ENCODE measurements at places on chromosomes 1 and 21.
A peak's percentile ranks its signal among the peaks of the same experiment; 100 is the strongest.

DNA sequence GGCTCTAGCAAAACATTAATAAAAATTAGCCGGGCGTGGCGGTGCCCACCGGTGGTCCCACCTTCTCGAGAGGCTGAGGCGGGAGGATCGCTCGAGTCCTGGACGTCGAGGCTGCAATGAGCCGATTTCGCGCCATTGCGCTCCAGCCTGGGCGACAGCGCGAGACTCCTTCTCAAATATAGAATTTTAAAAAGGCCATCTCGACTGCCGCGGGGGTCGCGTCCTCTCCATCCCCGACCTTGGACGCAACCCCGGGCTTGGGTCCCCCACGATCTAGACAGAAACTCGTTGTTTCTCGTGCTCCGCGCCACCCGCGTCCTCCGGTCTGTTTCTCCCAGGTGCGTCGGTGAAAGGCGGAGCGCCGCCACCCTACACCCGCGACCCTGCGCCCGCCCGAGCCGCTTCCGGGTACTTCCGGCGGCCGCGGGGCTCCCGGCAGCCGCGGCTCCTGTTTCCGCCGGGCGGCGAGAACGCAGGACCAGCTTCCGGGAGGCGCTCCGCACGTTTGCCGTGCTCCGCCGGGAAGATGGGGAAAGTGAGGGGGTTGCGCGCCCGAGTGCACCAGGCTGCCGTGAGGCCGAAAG, at the start of gene SLX9:
SLX9 (plus strand) TSS at position 498 of the 584 bp plus-strand sequence; CDS start at position 527, 29 bp downstream.
- peak; percentile 67 for DNase-seq

- no peak for DNase-seq
Measured at GRCh38 chr1:163056831-163057230, 12.3 kb upstream of the RGS4 start.

- no peak for DNase-seq
Measured at GRCh38 chr1:171261336-171261735, 13.0 kb downstream of the FMO1 start.

GRCh38 chr21:46087641-46088040, 10.3 kb upstream of the COL6A2 start:
- no peak for DNase-seq

DNA sequence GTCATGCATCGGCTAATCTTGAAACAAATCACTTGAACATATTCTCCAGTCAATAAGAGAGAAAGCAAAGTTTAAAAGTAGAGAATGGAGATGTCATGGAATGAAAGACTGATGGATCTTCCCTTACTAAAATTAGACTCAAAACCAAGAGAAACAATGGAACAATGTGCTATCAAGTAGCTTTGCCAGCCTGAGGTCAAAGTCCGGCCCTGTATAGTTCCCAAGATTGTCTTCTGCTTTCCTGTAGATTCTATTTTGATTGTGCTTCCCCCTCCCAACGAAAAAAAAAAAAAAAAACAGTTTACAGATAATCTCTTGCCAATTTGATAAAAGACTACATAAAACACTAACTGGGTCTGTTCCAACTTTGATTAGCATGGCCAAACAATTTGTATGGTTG, 40.8 kb upstream of the KIRREL1 start:
- no peak for DNase-seq

- no peak for DNase-seq
Measured at GRCh38 chr1:235018161-235018560, 110.5 kb downstream of the TOMM20 start.

DNA sequence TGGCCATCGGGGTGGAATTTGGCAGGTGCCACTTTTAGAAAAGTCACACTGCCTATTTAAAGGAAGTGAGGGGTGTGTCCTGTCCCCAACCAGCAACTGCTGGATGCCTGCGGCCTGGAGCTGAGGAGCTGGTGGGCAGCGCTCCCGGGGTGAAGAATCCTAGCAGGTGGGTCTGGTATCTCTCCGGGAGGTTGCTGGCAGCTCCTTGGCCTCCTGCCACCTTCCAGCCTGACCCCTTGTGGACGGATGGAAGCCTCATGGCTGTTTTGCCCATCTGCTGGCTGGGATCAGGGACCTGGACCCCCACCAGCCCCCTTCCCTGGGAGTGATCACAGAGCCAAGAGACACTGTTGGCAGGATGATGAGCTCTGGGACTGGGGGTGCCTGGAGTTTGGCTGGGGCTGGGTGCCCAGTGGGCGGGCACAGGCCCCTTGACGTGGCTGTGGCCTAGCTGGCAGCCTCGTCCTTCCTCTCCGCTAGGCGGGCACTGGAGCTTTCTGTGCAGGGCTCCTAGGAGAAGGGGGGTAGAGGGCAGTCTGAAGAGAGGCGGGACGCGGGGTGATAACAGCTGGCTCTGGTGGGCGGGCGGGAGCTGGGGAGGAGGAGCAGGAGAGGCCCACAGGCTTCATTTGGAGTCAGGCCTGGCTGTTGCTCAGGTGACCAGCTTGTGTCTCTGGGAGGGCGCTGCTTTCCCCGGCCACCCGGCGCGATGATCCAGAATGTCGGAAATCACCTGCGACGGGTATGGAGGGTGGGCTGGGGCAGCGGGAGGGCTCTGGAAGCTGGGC, at the start of gene ACOT11:
ACOT11 (plus strand) TSS at position 628 of the 788 bp plus-strand sequence; CDS start at position 710, 82 bp downstream.
- no peak for DNase-seq

DNA sequence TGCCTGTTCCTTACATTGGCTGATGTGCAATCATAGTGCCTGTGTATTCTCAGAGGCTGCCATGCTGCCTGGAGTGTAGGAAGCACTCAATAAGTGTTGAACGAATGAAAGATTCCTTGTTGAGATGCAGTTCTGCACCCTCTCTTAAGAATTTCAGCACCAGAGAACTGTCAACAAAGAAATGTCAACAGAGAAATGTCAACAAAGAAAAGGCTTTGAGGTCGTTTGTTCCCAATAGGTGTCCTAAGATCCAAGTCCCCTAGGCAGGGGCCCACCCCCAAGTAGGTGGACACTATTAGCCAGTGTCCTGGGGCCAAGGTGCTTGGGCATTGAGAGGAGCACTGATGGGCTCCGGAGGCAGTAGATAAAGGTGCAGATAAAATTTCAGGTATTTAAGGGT, 12.6 kb downstream of the KCND3 start:
- no peak for DNase-seq

DNA sequence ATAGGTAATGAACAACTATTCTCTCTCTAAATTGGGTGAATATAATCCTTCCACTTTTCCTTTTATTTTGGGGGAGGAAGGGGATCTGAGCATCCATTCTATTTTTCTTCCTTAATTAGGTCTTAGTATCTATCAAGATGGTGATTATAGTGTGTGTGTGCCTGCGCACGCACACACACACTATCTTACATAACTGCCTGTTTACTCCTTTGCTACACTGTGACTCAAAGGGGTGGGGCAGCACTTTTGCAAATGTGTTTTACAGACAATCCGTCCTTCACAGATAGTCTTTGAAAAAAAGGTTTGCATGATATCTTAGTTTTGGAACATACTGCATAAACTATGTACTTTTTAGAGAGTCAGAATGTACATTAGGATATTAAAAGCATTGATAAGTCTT, 191.5 kb downstream of the SDCCAG8 start:
- peak; percentile 18 for DNase-seq

- no peak for DNase-seq
Measured at GRCh38 chr1:32754317-32755097, 51.9 kb upstream of the SYNC start.

DNA sequence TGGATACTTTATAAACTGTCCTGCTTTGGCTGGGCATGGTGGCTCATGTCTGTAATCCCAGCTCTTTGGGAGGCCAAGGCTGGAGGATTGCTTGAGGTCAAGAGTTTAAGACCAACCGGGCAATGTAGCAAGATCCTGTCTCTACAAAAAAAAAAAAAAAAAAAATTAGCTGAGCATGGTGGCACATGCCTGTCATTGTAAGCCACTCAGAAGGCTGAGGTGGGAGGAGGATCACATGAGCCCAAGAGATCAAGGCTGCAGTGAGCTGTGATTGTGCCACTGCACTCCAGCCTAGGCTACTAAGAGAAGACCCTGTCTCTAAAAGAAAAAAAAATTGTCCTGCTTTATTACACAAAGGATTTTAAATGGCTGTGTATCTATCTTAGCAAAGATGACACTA, 95.2 kb downstream of the LBR start:
- DNase-seq, result no peak

- no peak for DNase-seq
Measured at GRCh38 chr1:99992760-99993467, 23.1 kb downstream of the SLC35A3 start.

- DNase-seq, result no peak
Measured at GRCh38 chr1:29332204-29332603, 95.9 kb downstream of the PTPRU start.

GRCh38 chr1:234696148-234696576, 86.2 kb upstream of the IRF2BP2 start:
- no peak for DNase-seq

DNA sequence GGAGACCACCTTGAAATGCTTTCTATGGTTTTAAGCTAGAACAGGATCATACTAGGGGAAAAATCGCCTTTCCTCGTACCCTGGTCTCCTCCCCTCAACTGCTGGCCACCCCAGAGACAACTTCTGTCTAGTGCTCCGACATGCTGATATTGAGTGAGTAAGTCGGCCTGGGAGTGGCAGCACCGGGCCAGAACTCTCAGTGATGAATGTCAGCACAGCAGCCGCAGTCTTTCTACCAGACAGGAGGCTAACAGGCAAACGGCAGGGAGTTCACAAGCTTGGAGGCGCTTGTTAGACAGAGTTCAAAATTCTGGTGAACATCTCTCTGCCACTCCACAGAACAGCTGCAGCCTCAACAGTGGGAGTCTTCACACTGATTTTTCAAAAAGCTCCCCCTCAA, 716.9 kb downstream of the ADGRL2 start:
- no peak for DNase-seq

DNA sequence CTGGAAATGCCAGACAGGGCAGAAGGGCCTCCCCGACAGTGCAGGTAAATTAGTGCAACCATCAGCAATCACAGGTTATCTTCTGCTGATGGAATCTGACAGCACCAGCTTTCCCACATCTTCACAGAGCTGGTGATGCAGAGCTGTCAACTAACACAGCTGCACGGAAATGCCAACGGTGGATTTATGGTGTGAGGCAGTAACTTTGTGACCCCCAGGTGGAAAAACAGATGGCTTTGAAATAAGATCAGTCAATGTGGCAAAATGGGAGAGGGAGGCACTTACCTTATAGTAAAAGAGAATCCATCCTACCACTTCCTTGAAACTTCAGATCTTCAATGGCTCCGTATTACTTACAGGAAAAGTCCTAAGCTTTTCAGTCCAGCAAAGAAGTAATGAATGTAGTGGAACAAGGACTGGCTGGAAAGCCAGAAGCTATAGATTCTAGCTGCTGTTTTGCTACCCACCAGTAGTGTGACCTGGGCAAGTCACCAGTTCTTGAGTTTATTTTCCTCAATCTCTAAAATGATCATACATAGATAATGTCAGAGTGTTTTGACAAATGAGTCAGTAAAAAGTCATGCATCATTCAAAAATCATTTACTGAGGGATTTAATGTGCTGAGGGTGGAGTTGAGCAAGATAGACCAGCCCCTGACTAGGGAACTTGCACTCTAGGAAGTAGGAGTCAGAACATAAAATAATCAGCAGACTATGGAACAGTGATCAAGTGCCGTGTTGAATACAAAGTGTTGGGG, 245.7 kb upstream of the JUN start:
- DNase-seq, result no peak

DNA sequence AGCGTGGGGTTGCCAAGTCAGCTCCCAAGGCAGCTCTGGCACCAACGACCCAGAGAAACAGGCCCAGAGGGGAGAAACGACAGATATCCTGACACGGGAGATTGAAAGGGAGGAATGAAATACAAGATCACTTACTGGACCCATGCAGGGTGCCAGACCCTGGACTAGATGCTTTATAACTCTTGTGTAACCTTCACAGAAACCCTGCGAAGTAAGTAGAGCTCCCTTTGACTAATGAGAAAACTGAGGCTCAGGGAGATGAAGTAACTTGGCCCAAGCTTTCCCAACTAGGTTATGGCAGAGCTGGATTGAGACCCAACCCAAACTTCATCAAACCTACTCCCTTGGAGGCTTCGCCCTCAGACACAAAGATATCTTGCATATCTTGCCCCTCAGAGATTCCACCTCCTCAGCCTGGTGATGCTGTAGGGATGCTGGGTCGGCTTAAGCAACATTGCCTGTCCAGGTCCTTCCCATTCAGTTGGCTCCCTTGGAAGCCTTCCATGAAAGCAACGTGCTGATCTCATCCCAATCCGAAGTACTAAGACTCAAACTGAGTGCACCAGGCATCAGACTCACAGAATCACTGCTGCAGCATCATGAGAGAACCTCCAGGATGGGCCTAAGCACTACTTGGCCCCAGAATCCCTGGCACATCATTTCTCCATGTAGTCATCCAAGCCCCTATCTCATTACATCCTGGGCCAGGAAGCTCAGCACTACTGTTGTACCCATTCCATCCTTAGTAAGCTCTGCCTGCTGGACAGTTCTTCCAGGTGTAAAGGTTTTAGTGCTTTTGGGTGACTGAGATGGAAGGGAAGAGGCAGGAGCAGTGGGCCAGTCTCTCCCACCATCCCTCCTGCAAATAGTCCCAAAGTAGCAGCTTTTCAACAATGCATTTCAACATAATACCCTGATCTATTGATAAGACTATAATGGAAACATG, 1.1 kb upstream of the IGSF9 start:
- DNase-seq, result no peak

GRCh38 chr21:25639551-25640201, 618 bp downstream of the JAM2 start:
- DNase-seq, result peak; percentile 25

DNA sequence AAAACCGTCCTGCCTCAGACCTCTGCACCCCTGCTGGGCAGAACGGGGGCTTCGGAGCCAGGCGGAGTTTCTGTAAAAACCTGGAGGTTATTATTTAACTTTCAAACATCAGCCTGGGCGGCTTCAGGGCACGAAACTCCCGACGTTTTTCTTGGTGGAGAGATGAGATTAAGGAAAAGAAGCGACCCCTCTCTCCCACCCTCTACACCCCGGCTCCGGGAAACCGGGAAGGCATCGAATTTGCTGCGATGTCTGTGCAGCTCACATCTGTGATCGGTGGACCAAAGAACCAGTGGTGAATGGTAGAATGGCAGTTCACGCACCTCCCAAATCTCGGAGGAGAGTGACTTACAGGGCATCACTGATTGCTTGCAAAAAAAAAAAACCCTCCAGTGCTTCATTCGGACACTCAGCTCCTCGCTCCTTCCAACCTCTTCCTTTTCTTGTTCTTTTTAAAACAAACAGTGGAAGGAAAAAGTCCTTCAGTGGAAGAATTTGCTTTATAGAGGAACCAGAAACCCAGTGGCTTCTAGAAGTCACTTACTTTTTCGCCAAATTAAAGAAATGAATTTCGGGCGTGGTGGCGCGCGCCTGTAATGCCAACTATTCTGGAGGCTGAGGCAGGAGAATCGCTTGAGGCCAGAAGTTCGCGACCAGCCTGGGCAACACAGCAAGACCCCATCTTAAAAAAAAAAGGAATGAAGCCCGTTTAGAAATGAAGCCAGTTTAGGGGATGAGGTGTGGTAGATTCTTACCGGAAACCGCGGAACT, 884 bp downstream of the PHACTR4 start:
- no peak for DNase-seq

GRCh38 chr21:32548978-32549377, 36.3 kb downstream of the TCP10L start:
- no peak for DNase-seq
